Brain (organoid and tissue), 16 donors: ENCODE measurements at places on chromosomes 6 and 20.

GRCh38 chr20:47349365-47350180 lies 6.9 kb downstream of the ZMYND8 start:
- DNase-seq = peak; percentile 44

- DNase-seq = no peak
These were observed 103.6 kb upstream of the NXT1 start for GRCh38 chr20:23246717-23247664.

DNA sequence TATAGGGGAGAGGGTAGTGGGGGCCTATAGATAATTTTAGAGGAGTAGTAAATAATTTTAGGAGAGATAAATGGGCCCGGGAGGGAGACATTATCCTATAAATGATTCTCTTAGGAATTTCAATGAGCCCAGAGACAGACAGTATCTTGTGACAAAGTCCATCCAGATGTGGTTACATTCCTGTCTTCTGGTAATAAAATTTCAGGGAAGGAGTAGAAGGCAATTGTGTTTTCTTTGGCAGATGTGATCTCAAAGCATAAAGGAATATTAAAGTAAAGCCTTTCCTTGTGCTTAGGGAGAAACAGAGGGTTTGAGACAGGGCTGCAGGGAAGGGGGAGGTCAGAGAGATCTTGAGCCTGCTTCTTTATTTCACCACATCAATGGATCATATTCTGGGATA lies 979.8 kb upstream of the GJE1 start:
- DNase-seq = no peak

DNA sequence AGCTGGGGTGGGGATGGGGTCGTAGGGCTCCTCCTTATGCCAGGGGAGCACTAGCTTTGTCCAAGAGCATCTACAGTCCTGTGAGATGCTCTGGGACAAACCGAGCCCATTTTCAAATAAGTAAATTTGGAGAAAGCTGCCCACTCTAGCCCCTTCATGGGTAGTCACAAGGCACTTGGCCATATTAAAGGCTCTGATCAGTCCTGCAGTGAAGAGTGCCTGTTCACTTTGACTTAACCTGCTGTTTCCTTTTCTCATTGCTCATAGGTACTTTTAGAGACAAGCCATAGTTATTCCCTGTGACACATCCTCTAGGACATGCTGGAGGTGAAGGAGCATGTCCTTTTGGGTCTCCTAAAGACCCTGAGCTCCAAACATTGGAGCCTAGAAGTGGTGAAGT lies 38.4 kb downstream of the FAM110A start:
- DNase-seq = no peak

DNA sequence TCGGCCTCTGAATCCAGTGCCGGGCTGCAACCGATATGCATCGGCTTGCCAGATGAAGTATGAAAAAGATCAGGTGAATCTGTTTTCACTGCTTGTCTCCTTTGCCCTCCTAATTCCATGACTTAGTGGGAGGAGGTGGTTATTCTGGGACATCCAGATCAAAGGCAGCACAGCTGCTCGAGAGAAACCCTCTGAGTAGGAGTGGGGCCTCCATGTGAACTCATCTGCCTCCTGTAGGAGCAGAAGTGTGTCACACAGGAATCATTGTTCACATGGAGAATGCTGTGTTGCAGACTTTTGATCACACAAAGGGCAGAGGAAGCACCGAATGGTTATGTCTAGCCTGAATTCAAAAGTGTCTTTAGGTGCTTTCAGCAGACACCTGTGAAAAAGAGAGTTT lies 73.1 kb upstream of the SLC22A1 start:
- DNase-seq = no peak

DNA sequence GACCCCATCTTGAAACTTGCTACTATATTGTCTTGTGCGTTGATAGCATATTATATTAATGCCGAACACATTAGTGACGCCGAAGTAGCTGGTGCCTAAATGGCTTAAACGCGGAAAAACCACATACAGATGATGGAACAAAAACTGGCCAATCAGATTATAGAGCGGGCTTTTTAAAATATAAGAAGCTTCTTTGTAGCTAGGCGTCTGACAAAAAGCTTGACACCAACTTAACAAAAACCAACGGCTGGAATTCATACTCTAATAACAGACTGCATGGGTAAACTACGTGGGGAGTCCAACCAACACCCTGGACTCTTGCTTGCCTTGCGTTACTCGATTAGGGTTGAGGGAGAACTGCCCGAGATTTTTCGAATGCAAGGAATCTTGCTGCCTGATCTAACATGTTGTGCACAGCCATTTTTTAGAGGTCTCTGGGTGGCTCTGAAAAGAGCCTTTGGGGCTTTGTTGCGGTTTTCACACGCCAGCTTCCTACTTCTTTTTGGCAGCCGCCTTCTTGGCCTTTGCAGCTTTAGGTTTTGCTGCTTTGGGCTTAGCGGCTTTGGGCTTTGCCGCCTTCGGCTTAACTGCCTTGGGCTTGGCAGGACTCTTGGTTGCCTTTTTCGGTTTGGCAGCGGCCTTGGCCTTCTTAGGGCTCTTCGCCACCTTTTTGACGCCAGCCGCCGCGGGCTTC lies 45.7 kb downstream of the OR2B2 start:
- DNase-seq = peak; percentile 91

- DNase-seq = no peak
These were observed 35.9 kb downstream of the ID4 start for GRCh38 chr6:19873031-19873430.

DNA sequence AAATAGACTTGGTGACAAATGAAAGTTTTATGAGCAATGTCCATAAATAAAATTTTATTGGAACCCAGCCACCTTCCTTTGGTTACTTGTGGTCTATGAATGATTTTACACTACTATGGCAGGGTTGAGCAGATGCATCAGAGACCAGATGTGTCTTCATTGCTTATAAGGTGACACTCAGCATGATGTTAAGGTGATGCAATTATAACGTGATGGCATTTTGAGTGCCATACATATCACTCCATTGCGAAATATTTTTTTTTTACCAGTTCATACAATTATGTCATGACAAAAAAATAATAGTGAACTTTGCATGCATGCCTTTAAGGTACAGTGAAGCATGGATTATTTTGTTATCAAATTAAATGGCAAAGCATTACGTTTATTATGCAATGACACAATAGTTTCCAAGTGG lies 96.0 kb downstream of the ADTRP start:
- no peak for DNase-seq

GRCh38 chr6:20438462-20439070 lies 36.9 kb downstream of the E2F3 start:
- DNase-seq = peak; percentile 21

DNA sequence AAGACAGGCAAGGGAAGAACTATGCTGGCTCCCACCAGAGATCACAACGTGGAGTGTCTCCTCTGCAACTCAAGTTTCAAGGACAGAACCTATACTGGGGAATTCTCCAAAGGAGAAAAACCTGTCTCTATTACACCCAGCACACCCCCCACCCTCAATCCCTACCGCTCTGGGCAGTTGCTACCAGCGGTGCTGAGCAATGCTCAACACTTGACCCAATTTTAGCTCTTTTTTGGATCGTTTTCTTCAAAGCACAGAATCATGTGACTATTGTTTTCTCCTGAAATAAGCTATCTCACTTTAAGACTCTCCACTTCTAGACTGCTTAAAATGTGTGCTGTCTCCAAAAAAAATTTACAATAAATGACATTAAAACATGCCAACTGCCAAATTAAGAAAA lies 23.3 kb downstream of the MAP7 start:
- DNase-seq = no peak

- no peak for DNase-seq
These were observed at the start of gene BCAS1 for GRCh38 chr20:54070187-54070987. Gene BCAS1 (minus strand): TSS chr20:54070594. CDS start chr20:54058718, 11,876 bp downstream.

DNA sequence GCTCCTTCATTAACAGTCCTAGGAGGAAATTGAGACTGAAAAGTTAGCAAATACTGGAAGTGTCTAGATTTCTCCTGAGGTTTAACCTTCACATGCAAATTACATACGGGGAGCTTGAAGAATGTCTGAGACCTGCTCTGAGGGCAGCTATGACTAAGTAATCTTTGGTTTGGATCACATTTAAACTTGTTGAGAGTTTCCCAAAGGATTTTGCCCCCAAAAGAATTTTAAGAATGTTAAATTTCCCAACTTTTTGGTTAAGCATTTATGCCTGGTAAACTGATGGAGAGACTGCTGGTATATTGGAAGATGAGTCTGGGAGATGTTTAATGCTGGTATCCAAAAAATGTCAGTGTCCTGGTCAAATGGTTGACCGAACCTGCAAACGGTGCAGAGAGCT lies 97.0 kb downstream of the RREB1 start:
- DNase-seq = no peak
